ENCODE measurements at places on chromosomes 7 and 10.

DNA sequence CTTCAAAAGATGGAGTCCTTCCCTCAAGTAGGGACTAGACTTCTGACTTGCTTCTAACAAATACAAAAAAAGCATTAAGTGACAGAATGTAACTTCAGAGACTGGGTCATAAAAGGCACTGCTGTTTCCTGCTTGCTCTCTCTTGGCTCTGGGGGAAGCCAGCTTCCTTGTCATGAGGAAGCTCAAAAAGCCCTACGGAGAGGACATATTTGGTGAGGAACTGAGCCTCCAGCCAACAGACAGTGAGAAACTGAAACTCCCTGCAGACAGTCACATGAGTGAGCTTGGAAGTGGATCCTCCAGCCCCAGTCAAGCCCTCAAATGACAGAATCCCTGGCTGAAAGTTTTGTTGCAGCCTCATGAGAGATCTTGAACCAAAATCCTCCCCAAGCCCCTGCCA lies 26.3 kb upstream of the SLC35G1 start:
- no peaks in the 10 kb centered on the region for H3K36me3 ChIP-seq
- no peaks in the 10 kb centered on the region for H3K4me1 ChIP-seq
- no peak overlapping the region for H3K27ac ChIP-seq
- no peak overlapping the region for H3K4me3 ChIP-seq

- no peak overlapping the region for H3K4me3 ChIP-seq
- H3K27ac ChIP-seq = no peak overlapping the region
- no peak for DNase-seq
- peaks cover 2% of the 10 kb centered on the region for H3K36me3 ChIP-seq
- H3K4me1 ChIP-seq = peaks cover 4% of the 10 kb centered on the region
Observed at GRCh38 chr10:420154-421121, 269.0 kb downstream of the DIP2C start.

- DNase-seq = no peak
- H3K27ac ChIP-seq = no peak overlapping the region
- no peaks in the 10 kb centered on the region for H3K27me3 ChIP-seq
- H3K36me3 ChIP-seq = no peaks in the 10 kb centered on the region
- H3K4me3 ChIP-seq = no peak overlapping the region
Observed at GRCh38 chr10:108378779-108379178, 1214.3 kb upstream of the SORCS1 start.

DNA sequence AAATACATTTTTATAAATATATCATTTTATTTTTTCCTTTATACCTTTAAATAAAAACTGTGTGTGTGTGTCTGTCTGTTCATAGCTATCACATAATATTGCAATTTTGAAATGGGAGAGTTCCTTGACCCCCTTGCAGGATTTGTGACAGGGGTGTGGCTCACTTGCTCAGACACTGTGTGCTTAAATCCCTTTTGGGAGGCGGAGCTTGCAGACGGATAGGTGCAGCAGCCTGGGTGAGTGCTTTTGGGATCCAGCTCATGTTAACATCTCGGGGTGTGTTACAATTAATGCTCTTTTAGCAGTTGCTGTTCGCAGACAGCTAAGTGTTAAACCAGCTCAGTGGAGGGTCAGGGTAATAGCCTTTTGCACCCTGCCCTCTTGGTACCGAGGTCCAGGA lies 459.8 kb downstream of the IPMK start:
- no peaks in the 10 kb centered on the region for H3K27me3 ChIP-seq
- no peak overlapping the region for H3K4me3 ChIP-seq
- no peaks in the 10 kb centered on the region for H3K4me1 ChIP-seq
- DNase-seq = no peak

DNA sequence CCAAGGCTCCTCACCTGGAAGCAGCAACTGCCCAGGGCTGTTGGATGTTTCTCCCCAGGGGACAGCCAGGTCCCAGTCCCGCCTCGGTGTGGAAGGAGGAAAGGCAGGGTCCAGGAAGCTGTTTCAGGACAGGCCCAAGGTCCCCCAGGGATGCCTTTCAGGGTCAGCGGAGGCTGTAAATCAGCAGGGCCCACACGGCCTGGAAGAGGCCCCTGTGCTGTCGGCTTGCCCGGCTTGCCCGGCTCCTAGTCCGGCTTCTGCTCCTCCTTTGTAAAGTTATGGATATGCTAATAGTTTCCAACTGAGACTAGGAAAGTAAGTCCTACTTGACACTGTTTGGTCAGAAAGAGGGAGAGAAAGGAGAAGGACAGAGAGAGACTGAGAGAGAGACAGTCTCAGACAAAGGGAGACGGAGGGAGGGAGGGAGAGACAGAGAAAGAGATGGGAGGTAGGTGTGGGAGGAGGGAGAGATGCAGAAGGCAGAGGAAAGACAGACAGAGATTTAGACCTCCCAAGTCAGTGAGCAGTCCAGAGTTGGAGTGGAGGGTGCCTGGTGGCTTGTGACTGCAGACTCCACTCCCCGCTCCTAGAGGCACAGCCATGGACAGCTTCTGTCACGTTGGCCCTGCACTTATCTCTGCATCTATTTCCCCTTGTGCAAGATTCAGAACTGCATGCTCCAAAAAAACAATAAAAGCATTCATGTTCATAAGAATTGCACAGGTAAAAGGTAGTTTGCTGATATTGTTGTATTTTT lies 10.5 kb downstream of the IKZF1 start:
- peaks cover 2% of the 10 kb centered on the region for H3K36me3 ChIP-seq
- H3K4me1 ChIP-seq = peaks cover 78% of the 10 kb centered on the region
- DNase-seq = no peak
